DMS79 treated with DMSO at 0.1 percent for 48 hours (cell line): ENCODE measurements at places on chromosomes 6 and 20.

DNA sequence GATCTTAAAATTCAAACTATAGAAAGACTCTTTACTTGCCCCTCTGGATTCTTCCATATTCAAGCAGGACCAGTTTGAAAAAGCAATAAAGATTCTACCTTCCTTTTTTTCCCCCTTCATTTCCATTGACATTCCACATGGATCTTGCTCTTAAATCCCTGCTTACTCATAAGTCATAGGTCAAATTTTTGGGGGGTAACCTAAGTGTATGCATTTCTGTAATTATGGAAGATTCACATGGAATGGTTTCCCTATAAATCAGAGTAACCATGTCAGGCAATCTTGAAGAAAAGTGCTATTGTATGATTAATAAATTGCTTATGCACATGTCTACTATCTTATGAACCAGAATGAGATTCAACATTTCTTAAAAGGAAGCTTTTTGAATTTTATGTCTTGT, 551.0 kb downstream of the HAO1 start:
- DNase-seq = no peak

DNA sequence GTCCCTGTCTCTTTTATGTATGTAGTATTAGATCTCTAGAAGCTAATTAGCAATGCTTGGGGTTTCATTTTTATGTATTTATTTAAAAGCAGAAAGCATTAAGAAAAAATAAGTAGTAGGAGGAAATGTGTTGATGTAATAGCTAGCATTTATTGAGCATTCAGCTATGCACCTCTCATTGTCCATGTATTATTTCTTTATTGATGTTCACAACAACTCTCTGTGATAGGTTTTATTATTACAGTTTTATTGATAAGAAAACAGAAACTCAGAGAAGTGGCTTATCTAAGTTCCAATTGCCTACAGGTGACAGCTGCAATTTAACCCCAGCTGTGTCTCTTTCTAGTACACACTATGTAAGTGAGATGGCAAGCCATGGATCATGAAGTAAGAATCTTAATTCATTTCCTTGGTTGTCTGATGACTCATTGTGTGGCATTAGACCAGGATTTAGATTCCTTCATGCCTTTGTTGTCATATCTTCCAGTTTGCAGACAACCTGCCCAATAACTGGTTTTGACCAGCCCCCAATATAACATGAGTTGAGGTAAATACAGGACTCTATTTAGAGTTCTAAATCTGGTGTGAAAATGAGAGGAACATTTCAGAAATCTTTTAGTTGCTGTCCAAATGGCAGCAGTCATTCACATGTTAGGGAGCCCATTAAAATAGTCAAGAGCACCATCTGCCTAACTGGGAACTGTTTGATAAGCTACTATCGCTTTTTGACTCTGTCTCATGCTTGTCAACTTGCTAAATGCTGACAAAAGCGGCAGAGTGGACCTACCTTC, 170.8 kb upstream of the PHACTR1 start:
- no peak for DNase-seq

GRCh38 chr20:50876816-50877215, 54.4 kb downstream of the ADNP start:
- DNase-seq = no peak

- no peak for DNase-seq
Measured at GRCh38 chr20:16195671-16196070, 377.6 kb downstream of the KIF16B start.

DNA sequence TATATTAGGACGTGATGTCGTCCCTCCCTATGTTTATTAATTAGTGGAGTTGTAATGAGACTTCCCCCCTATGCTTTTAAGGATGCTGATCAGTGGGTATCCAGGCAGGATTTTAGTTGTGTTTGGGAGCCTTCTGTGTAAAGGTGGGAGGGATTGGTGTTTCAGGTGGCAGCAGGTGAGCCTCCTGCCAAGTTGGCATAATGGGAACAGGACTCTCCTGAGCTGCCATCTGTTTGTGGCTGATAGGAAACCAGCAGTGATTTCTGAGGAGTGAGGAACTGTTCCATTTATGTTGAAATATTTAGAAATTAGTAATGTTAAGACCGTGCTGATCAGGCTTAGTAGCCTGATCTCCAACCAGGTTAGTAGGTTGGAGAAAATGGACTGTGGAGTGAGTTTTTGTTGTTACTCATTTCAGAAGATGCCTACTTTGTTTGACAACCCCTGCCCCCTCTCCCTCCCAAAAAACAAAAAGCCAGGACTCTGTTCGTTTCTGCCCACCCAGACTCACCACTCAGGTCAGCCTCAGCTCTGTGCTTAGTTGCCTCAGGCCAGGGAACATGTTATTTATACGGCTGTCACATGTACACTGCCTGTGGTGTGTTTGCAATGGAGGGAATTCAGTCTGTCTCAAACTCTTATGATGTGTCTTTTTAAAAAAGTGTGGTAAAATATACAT, 55.4 kb upstream of the TULP4 start:
- DNase-seq = no peak

DNA sequence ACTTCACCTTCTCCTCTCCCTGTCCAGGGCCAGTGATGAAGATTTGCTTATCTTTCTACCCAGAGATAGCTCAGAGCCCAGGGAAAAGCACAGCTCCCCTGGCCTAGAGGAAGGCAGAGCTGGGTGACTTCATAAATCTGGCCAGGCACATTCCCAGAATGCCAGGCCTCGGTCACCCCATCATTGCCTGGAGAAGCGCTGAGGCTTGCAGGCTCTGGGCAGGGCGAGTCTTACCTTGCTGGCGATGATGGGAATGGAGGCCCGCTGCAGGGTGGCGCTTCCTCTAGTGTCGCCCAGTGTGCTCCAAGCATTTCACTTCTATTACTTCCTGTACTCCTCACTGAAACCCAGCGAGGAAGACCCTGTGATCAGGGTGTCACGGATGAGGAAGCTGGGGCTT, 60.1 kb downstream of the DAAM2 start:
- DNase-seq = no peak

GRCh38 chr6:35026434-35027222, 114.5 kb downstream of the TCP11 start:
- DNase-seq = no peak

GRCh38 chr20:2563116-2563515, 26.7 kb downstream of the TMC2 start:
- no peak for DNase-seq

DNA sequence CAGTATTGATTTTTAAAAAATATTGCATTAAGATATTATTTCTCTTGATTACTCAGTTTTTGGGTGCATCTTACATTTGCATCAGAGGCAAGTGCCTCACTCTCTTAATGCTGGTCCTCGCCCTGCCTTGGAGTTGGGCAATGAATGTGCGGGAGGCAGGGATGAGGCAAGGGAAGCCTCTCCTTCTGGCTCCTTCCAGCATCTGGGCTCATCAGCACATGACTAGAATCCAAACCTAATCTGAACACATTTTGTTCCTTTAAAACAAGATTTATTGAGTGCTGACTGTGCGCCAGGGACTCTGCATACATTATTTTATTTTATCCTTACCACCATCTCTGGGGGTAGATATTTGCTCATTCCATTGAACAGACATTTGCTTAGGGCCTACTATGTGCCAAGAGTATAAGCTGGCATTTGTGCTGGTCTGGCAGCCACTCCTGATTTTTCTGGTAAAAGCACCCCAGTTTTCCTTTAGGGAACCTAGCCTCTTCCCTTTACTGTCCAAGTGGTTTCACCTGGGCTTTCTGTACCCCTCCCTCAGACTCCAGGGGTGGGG, 71.9 kb upstream of the ZNFX1 start:
- DNase-seq = no peak

DNA sequence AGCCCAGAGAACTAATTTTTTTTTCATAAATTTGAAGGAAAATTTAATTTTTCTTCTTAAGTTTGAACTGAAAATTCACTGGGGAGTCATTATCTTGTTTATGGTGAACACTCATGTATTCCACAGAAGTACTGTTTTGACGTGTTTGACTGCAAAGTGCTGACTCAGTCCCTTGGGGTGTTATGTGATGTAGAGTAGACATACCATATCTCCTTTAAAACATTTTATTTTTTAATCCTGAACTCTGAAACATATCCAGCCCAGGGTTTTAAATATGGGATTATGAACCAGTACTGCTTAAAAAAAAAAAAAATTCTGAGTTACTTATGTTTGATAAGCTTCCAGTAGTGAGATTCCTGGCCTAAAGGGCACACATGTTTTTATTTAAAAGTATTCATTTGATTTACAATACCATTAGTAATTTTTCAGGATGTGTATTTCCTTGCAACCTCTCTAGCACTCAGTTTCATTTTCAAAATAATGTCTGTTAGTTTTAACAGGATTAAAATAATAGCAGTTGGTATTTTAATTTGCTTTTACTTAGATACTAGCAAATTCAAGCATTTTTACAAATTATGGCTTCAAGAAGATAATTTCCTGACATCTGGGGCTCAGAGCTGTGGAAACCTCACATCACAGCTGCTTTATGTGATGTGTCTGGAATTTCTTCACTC, 81.7 kb upstream of the PDE10A start:
- no peak for DNase-seq

GRCh38 chr6:77987035-77987384, 334.2 kb downstream of the MEI4 start:
- DNase-seq = no peak

- DNase-seq = no peak
Measured at GRCh38 chr6:112031960-112032359, 21.9 kb upstream of the CCN6 start.

- DNase-seq = no peak
Measured at GRCh38 chr6:12962529-12962928, 246.0 kb downstream of the PHACTR1 start.

- no peak for DNase-seq
Measured at GRCh38 chr20:58545565-58546415, 30.6 kb upstream of the APCDD1L start.

DNA sequence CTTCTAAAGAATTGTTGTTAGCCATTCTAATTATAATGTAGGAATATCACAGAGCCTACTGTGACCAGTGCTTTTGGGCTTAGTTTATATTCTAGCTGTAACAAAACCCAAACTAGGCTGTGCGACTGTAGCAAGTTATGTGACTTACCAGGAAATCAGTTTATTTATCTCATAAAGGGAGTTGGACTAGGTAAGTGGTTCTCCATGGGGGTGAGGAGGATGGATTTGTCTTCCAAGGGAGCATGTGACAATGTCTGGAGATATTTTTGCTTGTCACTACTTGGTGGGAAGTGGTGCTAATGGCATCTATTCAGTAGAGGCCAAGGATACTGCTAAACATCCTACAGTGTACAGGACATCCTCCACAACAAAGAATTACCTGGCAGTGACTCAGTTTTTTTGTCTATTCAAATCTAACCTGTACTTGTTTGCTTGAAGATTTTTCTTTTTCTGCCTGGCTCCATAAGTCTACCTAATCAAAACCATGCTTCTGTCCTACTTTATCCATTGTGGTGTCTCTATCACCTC, 32.5 kb downstream of the ZFAND3 start:
- no peak for DNase-seq

DNA sequence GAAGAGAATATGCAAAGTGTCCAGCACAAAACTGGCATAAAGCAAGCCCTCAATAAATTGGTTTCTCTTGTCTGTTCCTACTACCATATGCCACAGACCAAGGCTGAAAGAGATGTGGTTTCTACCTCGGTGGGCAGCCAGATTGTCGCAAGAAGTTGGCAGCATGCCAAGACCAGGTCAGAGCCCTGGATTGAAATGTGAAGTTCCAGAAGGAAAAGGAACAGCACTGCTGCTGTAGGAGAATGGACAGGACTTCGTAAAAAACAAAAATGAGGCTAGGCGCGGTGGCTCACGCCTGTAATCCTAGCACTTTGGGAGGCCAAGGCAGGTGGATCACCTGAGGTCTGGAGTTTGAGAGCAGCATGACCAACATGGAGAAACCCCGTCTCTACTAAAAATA, 22.1 kb downstream of the MRPL14 start:
- no peak for DNase-seq

DNA sequence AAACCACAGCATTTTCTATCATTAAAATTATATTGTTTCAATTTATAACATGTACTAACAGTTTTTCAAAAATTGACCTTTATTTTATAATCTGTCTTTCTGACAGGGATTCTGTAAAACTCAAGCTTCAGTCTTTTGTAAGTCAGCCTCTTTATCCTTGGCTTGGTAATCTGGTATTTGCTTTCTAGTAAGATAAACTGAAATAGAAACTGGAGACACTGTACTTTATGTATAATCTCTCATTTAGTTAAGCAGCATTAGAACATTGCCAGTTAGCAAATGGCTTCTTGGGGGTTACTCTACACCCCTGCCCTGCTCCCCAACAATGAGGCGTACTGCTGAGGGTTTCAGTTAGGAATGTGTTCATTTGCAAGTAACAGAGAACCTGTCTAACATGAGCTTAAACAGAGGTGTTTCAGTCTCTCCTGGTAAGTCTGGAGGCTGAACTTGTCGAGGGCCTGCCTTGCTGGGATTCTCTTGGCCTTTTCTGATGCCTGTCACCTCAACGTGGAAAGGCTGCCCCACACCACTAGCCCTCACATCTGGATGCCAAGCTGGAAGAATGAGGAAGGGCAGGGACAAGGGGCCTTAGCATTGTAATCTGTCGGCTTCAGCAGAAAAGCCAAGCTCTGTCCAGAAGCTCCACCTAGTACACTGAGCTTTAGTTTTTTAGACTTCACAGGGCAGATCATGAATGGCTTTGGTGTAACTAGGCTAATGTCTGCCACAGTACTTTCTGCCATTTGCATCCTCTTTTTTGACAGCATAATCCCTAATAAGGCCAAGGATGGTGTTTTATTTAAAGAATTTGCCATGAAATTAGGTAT, 34.8 kb downstream of the SH3BGRL2 start:
- DNase-seq = no peak

- DNase-seq = no peak
Measured at GRCh38 chr20:21684671-21685070, 20.8 kb upstream of the PAX1 start.

DNA sequence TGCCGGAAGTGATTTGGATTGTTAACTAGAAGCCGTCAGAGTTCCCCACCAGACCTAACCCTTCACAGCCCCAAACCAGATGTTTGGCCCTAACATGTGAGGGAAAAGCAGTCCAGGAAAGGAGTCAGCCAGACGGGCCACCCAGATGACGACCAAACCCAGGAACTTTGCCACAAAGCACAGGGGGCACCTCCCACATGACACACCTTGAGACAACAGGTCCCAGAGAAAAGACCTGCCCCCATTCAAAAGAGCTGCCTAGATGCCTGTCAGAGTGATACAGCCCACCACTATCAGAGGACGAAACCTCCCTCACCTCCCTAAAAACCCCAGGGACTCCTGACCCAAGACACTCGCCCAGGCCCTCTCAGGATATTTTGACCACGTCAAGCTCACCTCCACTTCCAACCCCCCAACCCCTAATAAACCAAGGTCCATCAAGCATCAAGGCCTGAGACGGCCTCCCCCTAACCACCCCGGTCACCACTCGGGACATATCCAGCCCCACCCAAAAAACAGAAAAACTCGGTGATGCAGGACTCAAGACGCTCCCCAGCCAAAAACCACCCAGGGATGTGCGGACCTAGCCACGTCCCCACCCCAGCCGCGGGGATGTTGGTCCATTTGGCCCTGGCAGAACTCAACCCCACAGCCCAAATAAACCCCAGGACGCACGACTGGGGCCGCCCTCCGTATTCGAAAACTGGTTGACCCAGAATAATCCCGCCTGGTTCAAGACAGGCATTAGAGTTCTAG, 662 bp downstream of the ZNF343 start:
- DNase-seq = no peak

- no peak for DNase-seq
Measured at GRCh38 chr6:79467716-79468115, 69.5 kb downstream of the LCA5 start.
